ENCODE measurements at places on chromosomes 5 and 9.

DNA sequence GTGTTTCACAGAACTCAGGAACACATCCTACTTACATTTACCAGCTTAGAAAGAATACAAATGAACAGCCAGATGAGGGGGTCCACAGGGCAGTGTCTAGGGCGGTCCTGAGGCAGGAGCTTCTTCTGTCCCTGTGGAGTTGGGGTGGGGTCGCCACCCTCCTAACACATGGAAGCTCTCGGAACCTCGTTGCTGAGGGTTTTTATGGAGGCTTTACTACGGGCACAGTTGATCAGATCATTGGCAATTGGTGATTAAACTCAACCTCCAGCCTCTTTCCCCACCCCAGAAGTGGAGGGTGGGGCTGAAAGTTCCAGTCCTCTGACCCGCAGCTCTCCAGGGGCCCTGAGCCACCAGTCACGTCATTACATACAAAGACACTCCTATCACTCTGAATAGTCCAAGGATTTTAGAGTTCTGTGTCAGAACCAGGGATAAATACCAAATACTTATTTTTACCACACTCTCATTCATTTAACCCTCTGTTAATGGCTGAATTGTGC, 156.9 kb downstream of the COL23A1 start:
- no peak for DNase-seq

GRCh38 chr9:134486143-134486591, 155.4 kb upstream of the COL5A1 start:
- DNase-seq: no peak

DNA sequence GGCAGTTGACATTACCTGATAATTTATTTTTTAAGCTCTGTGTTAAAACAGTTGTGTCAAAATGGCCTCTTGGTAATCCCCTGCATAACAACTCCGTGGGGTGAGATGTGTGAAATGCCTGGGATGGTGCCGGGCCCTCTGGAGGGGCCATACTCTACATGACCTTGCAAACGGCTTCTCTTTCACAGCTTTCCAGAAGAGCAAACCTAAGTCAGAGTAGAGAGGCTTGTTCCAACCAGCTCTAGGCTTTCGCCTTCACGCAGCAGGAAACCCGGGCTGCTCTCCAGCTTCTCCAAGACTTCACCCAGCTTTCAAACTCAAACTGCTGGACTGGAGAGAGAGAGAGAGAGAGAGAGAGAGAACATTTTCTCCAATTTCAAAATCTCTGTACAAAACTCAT, 120.1 kb downstream of the SNX18 start:
- DNase-seq: no peak

GRCh38 chr5:59371525-59372127, 521.9 kb downstream of the PDE4D start:
- no peak for DNase-seq

GRCh38 chr5:149712439-149713147, 17.5 kb upstream of the PPARGC1B start:
- no peak for DNase-seq
